ENCODE measurements at places on chromosomes 2 and 18.

DNA sequence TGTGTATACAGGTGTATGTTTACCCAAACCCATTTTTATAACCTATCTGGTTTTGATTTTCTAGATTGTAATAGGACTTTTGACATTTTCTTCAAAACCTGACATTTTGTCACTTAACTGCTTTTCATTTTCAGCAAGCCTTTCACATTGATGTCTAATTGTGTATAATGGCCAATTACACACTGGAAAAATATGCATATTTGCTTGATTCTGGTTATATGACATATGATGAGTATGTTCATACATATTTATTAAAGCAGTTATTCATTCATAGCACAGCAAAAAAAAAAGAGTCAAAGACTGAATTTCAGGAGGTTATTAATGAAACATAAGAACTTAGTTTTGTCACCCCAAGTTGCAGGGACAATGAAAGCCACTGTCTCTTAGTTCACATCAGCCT lies 307.7 kb upstream of the TNP1 start:
- no peak for DNase-seq

DNA sequence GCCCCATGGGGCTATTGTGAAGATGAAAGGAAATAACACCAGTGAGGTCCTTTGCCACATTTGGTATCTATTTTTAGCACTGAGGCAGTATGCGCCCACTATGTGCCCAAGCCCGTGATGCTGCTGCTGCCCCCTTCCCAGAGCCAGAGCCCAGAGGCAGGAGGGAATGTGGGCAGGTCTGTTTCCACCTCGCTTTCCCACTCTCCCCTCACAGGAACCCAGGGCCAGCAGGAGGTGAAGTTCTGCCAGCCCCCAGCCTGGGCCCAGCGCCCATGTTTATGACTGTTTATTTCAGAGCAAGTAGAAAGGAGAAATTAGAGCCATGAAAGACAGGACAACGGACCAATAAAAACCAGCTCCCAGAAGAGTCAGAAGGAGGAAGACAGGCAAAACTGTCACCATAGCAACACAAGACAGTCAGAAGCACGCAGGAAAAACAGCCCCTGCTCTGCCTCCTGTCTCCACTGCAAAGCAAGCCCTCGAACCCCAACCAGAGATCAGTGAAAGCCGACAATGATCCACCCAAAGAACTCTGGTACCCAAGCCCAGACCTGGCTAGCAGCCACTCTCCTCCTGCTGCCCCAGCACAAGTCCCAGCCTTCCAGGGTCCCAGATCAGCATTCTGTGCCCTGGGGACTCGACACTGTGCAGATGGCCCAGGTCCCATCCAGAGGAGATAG lies 1.4 kb downstream of the CYRIA start:
- no peak for DNase-seq

DNA sequence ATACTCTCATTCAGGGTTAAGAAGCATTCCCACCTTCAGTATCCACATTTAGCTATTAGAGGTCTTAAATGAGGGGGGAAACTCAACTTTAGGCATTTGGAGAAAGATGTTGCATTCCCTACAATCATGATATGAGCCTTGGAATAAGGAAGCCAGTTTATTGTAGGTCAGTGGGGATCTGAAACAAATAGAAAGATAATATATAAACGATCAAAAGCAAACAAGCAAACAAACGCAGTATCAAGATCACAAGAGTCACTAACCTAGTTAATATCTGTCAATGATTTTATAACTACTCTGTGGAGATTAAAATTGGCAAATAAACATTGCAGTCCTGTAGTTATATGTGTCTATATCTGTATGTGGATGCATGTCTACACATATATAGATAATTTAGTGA lies 152.4 kb upstream of the LRATD1 start:
- DNase-seq = no peak

GRCh38 chr2:128514555-128514955 lies 195.9 kb upstream of the HS6ST1 start:
- DNase-seq = no peak

- no peak for DNase-seq
Observed at GRCh38 chr2:33391529-33392255, 84.8 kb upstream of the RASGRP3 start.

GRCh38 chr2:15894481-15895144 lies 45.7 kb upstream of the MYCN start:
- no peak for DNase-seq

DNA sequence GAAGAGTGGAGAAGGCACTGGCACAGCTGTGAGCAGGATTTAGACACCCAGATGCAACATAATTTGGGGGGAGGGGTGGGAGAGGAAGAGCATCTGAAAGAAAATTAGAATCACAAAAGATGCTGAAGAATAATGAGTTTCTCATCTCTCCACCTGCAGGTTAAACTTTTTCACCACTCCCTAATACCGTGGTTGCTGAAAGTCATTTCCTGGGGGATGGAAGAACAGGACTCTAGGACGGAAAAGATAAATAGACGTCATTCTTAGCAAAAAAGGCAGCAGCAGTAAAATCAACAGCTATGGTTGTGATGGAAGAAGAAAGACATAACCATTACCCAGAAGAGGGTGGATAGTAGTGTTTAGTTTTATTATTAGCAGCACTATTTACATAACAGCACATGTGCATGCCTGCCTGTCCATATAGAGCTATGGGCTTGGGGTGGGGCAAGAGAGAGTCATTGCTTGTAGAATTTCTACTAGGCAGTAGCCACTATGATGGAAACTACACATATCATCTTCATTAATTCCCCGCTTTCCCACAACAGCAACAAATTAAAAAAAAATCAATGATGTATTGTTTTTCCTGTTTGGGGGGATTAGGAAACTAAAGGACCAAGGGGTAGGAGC lies 212.2 kb downstream of the TRIB2 start:
- DNase-seq = no peak

DNA sequence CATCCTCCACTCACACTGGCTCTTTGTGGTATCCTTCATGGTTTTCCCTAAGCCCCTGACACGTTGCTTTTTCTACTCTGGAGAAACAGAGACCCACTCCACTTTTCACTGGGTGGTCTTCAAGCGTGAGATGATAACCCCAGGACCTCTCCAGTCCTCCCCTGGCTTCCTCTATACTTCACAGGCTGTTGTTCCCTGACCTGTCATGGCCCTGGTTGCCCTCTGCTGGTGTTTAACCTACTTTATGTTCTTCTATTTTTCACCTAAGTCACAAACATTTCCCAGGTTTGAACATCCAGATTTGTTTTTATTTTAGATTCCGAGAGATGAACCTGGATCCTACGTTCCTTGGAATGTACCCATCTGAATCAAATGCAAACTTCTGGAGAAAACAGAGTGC lies 84.5 kb downstream of the AOX1 start:
- no peak for DNase-seq

- no peak for DNase-seq
Observed at GRCh38 chr2:6474161-6475140, 391.3 kb downstream of the CMPK2 start.
